ENCODE measurements at places on chromosomes 3 and 15. TPM values are rescaled to one million over a fixed set of nuclear protein-coding genes. Genes with fewer than 3 reads are reported as not detected.

Gene HHLA2
- not detected for total RNA-seq

Gene INKA1
- total RNA-seq, result 2.2 TPM

Gene IL5RA
- not detected for total RNA-seq

Gene AHSG
- total RNA-seq, result 0.85 TPM

Gene PLCB2
- 1.7 TPM for total RNA-seq

Gene IMP3
- 56.0 TPM for total RNA-seq

Gene SOX2
- 0.39 TPM for total RNA-seq

Gene GOLGA6B
- not detected for total RNA-seq

Gene TMEM158
- total RNA-seq, result 7.3 TPM

DNA sequence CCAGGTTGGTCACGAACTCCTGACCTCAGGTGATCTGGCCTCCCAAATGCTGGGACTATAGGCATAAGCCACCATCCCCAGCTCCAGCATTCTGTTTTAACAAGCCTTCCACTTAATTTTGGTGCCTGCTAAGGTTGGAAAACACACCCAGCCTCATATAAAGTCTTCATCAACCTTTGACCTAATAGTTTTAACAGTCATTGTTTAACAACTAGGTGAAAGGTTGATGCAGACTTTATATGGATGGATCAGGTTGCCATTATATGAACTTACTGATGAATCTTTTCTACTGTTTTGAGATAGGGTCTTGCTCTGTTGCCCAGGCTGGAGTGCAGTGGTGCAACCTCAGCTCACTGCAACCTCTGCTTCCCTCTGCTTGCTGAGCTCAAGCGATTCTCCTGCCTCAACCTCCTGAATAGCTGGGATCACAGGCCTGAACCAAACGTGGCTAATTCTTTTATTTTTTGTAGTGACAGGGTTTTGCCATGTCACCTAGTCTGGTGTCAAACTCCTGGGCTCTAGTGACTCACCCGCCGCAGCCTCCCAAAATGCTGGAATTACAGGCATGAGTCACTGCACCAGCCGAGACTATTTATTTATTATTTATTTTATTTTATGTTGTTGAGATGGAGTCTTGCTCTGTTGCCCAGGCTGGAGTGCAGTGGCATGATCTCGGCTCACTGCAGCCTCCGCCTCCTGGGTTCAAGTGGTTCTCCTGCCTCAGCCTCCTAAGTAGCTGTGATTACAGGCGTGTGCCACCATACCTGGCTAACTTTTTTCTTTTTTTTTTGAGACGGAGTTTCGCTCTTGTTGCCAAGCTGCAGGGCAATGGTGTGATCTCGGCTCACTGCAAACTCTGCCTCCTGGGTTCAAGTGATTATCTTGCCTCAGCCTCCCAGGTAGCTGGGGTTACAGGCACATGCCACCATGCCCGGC, 3.1 kb upstream of the RPAP1 start:
- no peak for DNase-seq

GRCh38 chr3:24846286-24846860, 351.7 kb upstream of the THRB start:
- no peak for DNase-seq

DNA sequence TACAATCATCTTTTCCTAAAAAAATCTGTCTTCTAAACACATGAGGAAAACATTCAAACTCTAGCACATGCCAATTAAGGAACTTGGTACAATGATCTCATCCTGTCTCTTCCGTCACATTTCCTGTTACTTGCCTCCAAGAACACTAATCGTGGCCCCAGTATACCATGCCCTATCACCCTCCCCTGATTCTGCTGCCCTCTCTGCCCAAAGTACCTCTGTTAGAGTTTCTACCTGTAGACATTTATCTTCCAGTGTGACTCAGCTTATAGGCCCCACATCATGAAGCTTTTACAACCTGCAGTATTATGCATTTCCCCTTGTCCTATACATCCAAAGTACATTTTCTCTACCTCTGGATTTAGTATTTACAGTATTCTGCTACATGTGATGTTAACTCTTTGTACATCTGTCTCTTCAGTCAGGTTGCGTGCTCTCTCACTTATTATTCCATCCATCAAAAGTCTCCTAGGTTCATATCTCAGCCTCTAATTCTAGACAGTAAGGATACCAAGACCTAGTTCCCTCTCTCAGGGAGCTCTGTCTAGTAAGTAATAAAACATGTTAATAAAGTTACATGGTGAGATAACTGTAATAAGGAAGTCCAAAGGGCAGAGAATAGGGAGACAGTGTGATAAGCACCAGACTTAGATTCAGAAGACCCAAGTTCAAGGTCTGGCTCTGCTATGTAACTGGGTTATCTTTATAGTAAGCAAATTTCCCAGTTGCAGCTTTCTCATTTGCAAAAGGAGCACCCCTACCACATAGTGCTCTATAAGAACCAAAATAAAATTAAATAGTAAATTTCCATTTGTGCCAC, 8.9 kb upstream of the SEMA6D start:
- DNase-seq, result no peak

- DNase-seq, result no peak
Observed at GRCh38 chr15:81256916-81257315, 60.2 kb downstream of the IL16 start.

DNA sequence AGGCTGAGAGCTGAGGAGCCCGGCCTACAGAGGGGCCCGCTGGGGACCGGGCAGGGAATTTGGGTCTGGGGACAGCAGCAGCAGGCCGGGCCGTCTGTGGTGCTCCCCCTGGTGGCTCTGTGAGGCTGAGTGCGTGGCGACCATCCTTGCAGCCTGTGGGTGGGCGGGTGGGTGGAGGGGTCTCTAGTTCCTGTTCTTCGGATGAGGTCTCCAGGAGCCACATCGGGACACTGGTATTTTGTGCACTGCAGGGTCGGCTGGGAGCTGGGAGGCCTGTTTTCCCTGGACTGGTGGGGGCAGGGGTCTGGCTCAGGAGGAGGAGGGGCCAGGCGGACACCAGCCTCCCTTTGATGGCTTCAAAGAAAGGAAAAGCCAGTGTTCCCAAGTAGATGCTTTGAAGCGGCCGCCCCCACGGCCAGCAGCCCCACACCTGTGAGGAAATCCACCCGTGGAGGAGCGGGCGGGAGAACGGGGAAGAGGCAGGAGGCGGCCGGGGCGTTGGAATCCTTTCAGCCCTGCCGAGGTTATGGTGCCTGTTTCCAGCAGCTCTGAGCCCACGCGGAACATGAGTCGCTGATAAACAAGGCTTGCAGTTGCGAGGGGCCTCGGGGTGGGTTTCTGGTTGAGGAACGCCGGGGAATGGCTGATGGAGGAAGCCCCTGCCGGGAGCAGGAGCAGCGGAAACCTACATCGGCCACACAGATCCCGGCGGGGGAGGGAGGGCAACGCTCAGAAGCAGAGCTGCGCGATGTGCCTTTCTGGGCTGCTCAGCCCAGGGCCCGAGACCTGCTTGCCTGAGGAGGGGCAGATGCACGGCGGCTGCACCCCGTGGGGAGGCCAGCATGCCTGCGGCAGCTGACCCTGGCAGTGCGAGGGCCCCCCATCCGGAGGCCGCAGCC, 154.3 kb downstream of the NSMCE3 start:
- DNase-seq, result no peak

DNA sequence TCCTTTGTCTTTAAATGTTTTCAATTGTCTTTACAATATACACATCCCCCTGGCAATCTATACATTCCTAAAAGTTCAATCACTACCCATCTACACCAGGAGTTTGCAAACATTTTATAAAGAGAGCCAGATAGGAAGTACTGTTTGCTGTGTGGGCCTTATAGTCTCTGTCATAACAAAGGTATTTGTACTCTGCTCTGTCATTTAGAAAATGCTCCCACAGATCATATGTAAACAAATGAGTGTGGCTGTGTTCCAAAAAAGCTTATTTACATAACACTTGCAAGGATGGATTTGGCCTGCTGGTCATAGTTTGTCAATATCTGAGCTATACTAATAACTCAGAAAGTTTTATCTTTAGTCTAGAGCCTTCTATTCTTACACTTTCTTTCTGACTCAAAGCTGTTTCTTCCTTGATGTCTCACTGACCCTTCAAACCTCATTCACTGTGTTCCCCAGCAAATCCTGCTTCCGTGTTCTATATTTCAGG, 511.9 kb downstream of the GBE1 start:
- DNase-seq, result no peak

DNA sequence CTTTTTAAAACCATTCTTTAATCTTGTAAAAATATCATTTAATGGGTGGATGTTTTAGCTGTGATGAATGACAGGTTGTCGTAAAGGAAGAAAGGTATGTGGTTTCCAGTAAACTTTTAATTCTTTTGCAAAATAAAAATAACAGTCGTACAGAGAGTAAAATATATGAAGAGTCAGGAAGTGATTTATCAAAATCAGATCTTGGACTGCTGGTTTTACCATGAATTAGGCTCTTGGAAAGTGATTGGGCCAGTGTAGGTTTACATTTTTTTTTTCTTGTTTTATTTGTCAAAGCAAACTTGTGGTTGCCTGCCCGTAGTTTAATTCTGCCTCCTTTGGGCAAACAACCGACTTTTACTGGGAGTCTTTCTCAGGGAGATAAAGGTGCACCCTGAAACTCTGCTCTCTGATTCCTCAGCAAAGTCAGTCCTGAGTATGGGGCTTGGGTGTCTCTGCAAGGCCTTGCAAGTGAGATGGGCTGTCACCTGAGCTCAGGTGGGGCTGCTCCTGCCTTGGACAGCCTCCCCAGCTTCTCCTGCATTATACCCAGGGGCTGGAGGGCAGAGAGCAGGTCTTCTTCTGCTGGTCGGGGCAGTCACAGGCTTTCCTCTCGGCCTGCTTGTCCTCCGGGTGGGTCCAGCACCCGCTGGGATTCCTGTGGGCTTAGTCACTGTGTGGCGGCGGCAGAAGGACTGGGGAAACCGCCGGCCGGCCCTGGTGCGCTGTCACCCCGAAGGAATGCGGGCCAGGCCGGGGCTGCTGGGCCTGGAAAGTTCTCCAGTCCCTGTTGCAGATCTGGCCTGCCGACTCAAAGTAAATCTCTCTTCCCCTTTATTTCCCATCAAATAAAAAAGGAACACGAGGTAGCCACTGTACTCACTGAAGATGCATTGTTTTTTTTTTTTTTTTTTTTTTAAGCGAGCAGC, 79.0 kb downstream of the IGF1R start:
- DNase-seq, result peak; percentile 83

DNA sequence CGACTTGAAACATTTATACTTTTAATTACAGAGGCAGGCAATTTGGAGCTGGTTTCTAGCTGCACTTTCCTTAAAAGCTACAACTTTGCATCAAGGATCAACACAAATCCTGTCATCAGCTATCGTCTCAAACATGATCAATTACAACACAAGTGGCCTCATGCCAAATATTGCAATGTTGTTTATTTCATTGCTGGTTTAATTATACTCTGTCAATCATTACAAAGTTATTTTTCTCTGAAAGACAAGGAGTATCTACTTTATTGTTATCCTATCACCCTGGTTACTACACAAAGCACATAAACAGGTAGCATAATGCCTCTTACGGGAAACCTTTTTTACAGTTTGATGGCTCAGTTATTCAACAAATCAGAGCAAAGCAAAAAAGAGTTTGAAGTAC, 58.0 kb upstream of the FOXB1 start:
- DNase-seq, result no peak

GRCh38 chr3:10345911-10346310, 25.0 kb upstream of the SEC13 start:
- DNase-seq, result no peak

GRCh38 chr3:101979033-101979432, 129.7 kb downstream of the NFKBIZ start:
- DNase-seq, result no peak

DNA sequence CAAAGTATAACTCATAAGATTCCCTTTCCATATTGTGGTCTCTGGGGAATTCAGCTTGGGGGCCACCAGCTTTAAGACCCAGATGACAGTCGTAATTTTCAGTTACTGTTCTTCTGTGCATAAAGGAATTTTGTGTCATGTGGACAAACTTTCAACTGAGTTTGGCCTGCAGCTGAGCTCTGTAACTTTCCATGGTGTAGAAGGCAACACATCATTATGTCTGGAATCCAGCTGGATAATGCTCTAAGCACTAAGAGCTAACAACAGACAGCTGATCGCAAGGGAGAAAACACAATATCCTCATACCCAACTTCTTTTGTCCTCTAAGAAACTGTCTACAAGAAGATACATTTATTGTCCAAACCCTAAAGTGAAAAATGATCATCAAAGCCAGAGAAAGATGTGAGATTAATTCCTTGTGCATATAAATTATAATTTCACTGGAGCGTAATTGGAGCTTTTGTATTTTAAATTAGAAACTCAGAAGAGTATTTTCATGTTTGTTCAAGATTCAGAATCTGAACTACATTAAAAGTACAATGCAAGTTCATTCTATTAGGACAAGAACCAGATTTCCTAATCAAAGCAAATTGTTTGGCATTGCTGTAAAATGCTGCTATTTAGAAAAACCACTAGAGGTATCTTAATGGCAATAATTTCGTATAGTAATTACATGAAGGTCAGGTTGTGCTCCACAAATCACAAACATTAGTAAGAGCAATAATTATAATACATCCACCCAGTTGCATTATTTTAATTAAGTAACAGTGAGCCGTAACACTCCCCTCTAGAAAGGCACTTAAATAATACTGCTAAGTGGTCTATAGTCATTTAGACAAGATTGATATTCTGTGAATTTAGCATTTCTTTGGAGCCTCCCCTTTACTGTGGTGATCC, 218.8 kb downstream of the ATP8B4 start:
- no peak for DNase-seq

- DNase-seq, result no peak
Observed at GRCh38 chr3:154955907-154956533, 124.1 kb upstream of the MME start.

- DNase-seq, result no peak
Observed at GRCh38 chr3:126436826-126437717, 38.6 kb downstream of the ZXDC start.

DNA sequence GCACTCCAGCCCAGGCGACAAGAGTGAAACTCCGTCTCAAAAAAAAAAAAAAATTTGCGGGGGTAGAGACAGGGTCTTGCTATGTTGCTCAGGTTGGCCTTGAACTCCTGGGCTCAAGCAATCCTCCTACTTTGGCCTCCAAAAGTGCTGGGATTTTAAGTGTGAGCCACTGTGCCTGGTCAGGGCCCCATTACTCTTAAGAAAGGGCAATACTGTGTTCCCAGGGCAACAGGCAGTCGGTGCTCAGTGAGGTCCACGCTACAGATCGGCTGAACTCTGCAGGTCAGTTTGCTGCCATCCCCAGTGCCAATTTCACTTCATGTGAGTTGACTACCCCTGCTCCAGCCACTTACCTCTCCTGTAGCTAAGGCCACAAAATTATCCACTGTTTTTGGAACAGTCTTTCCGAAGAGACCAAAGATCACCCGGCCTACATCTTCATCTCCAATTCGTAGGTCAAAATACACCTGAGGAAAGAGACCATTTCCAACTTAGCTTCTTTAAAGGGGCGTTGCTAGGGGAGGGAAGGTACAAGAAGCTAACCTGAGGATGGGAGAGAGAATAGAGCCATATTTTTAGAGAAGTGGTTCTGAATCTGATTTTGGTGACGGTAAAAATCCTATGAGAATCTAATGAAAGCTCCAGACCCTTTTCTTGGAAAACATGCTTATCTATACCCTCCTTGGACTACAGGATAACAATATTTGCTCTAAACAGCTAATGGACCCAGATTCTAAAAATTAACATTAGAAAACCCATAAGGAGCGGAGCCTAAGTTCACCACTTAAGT, 939 bp downstream of the PPIB start:
- DNase-seq, result no peak
